Endothelial cell (in vitro differentiated cells): ENCODE measurements at places on chromosomes 4 and X.

- no peak for DNase-seq
Observed at GRCh38 chrX:54721424-54721823, 76.6 kb downstream of the ITIH6 start.

- DNase-seq: no peak
Observed at GRCh38 chrX:86039625-86040568, 7.5 kb downstream of the CHM start.

DNA sequence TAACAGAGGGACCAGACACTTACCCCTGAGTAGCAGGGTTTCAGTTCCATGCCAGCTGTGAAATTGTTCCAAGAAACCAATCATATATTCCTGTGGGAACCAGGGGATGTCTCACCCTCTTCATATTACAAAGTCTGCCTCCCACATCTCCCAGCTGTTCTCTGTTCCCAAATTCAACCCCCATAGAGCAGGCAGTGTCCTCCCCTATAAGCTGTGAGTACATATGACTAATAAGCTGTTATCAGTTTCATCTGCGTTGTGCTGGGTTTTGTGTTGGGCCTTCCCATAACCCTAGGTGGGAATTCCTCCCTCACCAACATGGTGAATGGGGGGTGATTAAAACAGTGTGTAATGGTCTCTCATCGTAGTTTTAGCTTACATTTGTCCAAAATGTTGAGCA lies 41.0 kb downstream of the CEP44 start:
- no peak for DNase-seq

GRCh38 chrX:43450355-43450754 lies 205.7 kb upstream of the MAOA start:
- no peak for DNase-seq

GRCh38 chr4:47287735-47288134 lies 175.8 kb downstream of the COMMD8 start:
- DNase-seq: no peak

- no peak for DNase-seq
Observed at GRCh38 chrX:31508338-31508737, 436.5 kb upstream of the FTHL17 start.

DNA sequence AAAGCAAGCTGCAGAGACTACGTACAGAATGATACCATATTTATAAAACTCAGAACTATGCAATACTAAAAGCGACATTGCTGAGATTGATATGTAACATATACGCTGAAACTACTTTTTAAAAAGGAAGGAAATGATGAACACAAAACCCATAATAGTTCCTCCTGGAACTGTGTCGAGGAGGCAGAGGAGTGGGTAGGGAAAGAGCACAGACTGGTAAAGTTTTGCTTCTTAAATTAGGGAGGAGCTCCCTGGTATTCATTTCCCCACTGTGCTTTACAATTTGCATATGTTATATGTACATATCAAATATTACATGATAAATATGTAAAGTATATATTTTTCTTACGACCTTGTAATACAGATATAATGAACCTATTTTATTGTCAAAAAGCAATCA lies 13.9 kb downstream of the UFSP2 start:
- no peak for DNase-seq

GRCh38 chrX:27626066-27626465 lies 35.9 kb downstream of the DCAF8L2 start:
- DNase-seq: no peak

GRCh38 chrX:134797390-134797700 lies 139.1 kb upstream of the PLAC1 start:
- DNase-seq: no peak

- no peak for DNase-seq
Observed at GRCh38 chr4:75800972-75801371, 76.6 kb downstream of the USO1 start.

- DNase-seq: no peak
Observed at GRCh38 chrX:31132821-31133241, 61.0 kb upstream of the FTHL17 start.

DNA sequence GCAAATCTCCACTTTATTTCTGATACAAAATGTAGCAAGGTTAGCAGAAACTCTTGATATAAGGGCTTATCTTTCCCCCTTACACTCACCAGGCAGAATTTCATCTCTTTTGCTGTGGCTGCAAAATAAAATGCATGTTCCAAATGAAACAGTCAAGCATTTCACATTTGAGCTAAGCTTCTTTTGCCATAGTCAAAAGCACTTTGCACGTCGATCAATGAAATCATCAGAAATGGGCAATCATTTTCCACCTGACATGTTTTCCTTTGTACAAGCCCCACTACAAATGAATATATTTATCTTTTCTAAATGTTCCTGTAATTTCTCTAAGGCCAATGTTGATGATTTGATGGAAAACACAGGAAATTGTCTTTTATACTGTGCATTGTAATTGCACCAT lies 178.4 kb downstream of the ANKRD50 start:
- no peak for DNase-seq

DNA sequence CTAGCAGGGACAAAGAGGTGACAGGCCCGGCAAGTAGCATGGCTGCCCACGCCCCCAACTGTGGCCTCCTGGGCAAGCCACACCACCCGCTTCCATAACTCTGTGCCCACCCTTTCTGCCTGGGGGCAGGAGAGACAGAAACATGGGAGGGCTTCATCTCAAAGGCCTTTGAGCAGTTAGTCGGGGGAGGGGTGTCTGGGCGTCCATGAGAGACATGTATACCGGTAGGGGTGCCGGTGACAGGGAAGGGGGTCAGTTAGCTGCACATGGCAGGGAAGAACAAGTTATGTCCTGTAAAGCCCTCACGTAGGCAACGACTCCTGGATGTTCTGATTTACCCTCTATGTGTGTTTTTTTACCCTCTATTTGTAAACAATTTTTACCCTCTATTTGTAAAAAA lies 9.3 kb downstream of the PDZD4 start:
- DNase-seq: no peak

DNA sequence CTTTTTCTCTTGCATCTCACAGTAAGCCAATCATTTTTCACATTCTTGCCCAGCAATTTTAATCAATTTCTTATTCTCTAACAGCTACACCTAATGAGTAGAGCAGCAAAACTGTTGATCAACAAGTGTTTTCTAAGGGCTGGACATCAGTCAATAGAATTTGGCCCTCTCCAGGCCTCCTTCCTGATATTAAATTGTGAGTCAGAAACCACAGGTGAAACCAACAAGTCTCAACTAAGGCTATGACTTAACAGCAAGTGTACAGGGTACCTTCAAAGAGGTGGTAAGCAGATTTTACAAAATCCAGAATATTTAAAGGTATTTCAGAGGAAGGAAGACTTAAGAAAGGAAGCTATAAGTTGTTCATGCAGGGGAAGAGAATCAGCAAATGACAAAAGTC lies 156.5 kb upstream of the ARHGAP24 start:
- no peak for DNase-seq

DNA sequence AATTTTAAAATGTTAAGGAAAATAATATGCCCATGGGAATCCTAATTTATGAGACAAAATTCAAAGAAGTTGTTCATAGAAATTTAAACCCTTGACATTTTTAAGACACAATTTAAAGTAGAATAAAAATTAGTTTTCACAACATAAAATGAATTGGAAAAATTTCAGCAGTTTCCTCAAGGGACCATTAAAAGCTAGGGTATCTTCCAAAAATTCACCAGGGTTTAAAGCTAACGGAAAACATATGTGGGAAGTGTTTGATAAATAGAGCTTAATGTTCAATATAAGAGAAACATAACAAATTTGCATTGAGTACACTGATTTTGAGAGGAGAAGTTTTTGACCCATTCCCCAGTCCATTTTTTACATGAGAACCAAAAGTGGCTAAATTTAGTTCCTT lies 228.9 kb upstream of the TTC29 start:
- no peak for DNase-seq

DNA sequence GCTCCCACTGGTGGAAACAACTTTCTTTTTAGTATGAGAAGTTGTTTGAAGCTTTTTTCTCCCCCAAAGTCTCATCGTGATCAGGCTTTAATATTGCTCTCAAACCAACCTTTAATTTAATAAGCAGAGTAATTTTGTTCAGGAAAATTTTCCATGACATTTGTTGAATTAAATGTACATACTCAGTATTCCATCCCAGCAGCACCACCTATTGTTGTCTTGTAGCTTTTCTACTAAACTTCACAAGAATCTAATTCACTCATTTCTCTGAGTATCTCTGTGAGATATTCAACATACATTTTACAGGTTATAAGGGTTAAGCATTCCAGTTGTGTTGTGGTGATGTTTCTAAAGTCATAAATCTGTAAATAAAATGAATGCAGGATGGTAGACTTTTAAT lies 218.3 kb upstream of the HAND2 start:
- DNase-seq: no peak

- DNase-seq: no peak
Observed at GRCh38 chrX:30863974-30864373, 25.1 kb downstream of the TAB3 start.

- no peak for DNase-seq
Observed at GRCh38 chr4:153706519-153706918, 22.4 kb downstream of the TLR2 start.

DNA sequence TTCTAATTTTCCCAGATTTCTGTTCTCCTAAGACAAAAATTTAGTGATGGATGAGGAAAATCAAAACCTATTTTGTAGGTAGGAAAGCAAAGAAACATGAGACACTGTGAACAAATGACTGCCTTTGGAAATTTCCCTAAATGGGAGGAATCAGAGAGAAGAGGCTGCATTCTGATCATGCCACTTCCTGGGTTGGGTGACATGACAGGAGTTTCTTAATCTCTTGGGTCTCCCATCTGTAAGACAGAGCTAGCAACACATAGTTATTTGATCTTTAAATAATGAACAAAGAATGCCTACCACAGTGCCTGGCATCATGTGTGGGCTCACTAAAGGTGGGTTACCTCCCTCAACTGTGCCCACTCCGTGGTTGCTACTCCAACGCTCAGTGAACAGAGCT lies 57.1 kb downstream of the CCDC149 start:
- no peak for DNase-seq

DNA sequence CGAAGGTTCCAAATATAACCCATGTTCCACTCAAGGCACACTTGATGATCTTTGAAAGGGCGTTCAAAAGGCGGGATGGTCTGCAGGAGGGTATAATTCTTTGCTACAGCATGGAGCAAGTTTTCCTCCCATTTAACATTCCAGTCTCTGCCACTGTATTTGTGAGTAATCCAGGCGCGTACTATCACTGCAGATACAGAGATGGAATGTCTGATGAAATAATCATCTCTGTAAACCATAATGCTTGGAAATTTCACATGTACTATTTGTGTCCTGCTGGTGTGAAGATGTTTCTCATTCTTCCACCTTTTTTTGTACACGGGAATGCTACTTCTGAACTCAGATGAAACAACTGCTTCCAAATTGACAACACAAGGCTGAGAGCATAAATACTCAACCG lies 15.5 kb downstream of the SEL1L3 start:
- no peak for DNase-seq

- no peak for DNase-seq
Observed at GRCh38 chrX:55056820-55057674, 17.8 kb upstream of the PAGE2B start.

DNA sequence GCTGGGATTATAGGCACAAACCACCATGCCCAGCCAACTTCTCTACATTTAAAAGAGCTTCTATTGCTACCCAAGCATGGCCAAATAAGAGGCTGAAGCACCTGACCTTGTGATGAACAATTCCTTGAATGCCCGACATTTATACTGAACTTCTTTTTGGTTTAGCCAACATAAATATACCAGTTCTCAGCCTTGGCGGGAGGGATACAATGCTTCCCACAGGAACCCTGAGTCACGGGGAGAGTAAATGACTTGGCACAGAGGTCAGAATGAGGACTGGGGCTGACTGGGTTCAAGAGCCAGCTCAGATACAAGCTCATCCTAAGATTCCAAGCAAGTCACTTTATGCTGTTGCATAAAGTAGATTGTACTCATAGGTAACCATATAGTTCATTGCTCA lies 6.1 kb downstream of the HOPX start:
- no peak for DNase-seq

GRCh38 chrX:145923376-145923775 lies 105.7 kb downstream of the SLITRK2 start:
- peak; percentile 26 for DNase-seq

GRCh38 chrX:75038925-75039324 lies 113.7 kb upstream of the NEXMIF start:
- DNase-seq: no peak

GRCh38 chrX:9326369-9326768 lies 138.5 kb upstream of the TBL1X start:
- no peak for DNase-seq

GRCh38 chrX:94288972-94289371 lies 615.0 kb downstream of the FAM133A start:
- no peak for DNase-seq

GRCh38 chr4:83204731-83205130 lies 79.9 kb downstream of the COQ2 start:
- DNase-seq: no peak

DNA sequence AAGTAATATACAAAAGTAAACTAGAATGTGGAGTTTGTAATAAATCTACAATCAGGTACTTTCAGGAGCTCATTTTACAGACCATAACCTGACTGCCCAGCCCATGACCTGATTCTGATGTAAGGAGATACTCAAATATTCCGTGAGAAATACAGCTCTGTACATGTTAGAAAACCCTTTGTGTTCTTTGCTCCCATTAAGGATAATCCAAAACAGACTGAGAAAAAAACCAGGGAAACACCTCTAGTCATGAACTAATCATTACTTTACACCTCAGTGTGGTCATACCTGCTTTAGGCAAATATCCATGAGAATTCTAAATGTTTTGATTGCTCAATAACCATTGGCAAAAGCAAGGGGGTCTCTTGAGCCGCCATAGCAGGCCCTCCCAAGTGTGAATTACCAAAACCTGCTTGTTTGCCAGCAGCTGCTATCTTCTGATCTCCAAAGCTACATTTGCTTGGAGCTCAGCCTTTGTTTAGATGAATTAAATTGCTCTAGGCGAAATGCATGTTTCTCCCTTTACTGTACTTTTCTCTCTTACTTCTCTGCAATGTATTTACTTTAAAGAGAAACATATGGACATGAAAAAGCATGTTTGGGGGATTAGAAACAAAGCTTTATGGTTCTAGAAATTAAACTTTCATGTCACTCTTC lies 79.1 kb downstream of the ANKRD50 start:
- DNase-seq: no peak

- DNase-seq: peak; percentile 11
Observed at GRCh38 chrX:48761674-48762471, at the start of gene GLOD5. Gene GLOD5 (plus strand): TSS chrX:48761747. CDS start chrX:48761791, 44 bp downstream.
